ENCODE measurements at places on chromosomes 7 and 10.

DNA sequence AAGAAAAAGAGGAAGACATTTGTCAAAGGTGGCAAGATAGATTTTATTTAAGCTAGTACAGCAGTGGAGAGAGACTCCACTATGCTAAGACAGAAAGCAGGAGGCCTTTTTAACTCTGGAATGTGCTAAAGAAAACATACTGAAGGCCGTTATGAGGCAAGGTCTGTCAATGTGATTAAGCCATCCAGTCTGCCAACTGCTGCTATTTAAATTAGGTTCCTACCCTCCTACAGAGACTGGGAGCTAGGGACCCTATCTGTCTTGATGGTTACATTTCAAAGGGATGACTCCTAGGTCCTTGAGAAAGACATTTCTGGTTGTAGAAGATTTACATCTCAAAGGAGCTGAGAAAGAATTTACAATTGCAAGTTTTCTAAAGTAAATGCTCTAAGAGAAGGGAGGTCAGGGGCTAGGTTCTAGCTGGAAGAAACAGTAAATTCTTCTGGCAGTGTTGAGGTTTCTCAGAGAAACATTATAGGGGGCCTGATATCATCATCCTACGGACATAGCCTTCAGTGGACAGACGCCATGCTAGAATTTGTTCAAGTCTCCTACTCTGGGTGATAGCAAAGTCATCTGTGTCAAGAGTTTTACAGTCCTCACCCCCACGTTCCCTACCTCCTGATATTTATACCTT is 211.6 kb downstream of the PHF14 start:
- no peak for DNase-seq

GRCh38 chr10:85612378-85612775 is 754.2 kb downstream of the GRID1 start:
- DNase-seq = no peak

DNA sequence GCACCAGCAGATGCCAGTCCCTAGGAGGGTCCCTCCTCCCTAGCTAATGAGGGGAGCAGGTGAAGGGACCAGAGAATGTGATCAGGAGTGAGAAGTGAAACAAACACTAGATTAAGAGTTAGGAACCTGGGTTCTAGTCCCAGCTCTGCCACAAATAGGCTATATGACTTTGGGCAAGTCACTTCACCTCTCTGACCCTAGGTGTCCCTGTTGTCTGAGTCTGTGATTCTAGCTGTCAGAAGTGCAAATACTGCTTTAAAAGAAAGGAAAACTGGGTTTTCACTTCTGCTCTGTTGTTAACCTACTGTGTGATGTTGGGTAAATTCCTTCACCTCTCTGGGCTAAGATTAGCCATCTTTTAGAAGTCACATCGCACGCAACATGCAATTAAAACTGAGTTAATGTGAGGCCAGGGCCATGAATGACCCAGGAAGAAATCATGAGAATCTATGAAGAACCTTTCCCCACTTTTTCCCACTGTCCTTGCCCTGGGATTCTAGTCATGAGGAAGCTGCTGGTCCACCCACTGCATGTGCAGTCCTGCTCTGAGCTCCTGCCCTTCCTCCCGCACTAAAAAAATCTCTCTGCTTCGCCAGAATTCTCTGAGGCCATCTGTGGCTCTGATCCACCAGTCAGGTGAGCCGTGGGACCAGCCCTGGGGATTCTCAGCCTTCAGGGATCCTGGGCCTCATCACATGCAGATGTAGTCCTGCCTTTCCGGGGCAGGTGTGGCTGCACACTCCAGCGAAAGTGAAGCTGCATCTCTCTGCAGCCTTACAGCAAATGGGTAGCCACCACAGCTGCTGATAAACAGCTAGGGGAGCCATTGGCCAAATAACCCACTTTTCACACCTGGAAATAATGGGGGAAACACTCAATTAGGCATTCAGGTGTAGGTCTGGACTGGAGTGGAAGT is 181.7 kb downstream of the PLXNA4 start:
- DNase-seq = no peak

- DNase-seq = peak; percentile 14
These were observed 96.3 kb downstream of the DNAJB6 start for GRCh38 chr7:157432957-157433576.

DNA sequence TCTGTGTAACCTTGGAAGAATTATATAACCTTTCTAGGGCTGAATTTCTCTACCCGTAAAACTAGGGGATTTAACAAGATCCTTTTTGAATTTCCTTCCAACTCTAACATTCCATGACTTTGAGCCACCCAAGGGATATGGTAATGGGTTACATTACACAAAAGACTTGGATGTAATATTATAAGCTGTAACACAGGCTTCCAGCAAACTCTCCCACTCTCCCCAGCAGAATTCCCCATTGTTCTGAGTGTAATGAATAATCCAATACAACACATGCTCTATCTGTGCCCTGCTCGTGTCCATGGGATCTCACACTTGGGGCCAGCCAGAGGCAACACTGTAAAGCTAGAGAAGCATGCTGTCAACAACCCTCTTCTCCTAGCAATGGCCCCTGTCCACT is 790.6 kb upstream of the AUTS2 start:
- no peak for DNase-seq

DNA sequence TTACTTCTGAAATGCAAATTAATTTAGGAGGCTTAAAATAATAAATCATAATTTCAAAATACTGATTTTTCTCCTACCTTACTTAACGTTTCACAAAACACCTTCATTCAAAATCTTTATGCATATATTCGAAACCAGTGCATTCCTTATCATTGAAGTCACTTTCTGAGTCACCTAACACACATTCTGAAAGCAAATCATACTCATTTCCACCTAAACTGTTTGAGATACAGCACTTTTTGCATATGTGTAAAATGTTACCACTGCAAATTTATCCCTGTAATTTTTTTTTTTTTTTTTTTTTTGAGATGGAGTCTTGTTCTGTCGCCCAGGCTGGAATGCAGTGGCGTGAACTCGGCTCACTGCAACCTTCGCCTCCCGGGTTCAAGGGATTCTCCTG is 15.7 kb downstream of the PPP3CB start:
- peak; percentile 23 for DNase-seq

- no peak for DNase-seq
These were observed 106.5 kb downstream of the MAPK8 start for GRCh38 chr10:48412933-48413332.

DNA sequence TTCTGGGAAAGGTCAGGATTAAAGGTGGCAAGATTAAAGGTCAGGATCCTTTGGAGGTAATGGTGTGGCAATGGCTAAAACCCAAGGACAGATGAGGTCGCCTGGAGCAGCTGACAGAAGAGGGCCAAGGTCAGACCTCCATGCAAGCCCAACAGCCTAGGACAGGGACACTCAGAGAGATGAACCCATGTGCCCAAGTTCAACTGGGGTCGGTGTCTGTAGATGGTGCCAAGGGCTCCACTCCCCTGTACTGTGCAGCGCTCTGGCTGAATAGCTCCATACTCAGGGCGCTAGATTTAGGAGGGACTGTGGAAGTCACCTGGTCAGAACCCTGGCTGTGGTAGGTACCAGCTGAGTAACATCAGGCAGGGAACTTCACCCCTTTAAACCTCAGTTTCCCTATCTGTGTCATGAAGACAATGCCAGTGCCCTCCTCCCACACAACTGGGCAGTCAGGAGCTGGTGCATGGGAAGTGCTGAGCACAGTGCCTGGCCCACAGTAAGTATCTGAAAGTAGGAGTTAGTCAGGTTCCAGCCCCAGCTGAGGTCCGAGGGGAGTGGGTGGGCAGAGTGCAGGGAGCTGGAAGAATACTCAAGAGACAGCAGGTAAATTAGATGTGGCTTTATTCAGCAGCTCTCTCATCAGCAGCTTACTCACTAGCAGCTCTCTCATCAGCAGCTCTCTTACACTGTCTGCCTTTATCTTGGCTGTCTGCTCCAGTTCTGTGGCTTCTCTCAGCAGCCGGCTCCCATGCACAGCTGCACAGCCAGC is 327.1 kb downstream of the GLRX3 start:
- DNase-seq = no peak

DNA sequence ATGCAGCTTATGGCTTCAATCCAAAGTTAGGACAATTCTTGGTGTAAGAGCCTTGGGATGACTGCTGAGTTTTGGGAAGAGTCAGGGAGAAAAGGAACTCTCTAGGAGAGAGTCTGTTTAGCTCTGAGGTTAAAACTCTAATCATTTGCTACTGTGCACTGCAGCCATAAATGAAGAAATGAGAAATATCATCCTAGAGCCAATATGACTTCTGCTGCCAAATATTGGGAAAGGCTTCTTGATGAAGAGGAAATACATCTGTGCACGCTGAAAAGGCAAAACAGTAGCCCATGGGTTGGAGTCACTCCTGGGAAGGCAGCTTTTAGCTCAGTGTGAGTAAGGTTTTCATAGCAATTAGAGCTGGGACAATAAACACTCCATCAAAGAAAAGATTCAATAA is 308.8 kb downstream of the SFMBT2 start:
- no peak for DNase-seq

DNA sequence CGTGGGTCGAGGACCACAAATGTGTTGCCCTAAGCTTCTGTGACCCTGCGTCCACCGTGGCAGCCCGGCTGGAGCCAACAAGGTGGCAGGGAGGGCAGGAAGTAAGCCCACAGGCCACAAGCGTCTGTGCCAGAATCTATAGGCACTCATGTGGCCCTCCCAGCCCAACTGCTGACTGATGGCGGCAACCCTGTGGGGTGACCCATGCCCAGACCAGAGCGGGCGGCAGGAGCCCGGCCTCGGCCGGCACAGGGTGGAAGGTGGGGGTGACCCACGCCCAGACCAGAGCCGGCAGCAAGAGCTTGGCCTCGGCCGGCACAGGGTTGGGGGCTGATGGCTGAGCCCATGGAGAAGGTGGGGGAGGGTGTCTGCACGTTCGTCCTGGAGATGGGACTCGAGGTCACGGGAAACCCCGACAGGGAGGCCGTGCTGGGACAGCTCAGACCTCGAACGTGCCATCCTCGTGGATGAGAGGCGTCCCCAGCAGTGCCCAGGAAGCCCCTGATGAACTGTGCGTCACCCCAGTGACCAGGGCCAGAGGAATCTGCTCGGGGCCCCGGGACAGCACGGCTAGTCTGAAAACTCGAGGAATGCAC is 181.0 kb downstream of the ELFN1 start:
- no peak for DNase-seq

DNA sequence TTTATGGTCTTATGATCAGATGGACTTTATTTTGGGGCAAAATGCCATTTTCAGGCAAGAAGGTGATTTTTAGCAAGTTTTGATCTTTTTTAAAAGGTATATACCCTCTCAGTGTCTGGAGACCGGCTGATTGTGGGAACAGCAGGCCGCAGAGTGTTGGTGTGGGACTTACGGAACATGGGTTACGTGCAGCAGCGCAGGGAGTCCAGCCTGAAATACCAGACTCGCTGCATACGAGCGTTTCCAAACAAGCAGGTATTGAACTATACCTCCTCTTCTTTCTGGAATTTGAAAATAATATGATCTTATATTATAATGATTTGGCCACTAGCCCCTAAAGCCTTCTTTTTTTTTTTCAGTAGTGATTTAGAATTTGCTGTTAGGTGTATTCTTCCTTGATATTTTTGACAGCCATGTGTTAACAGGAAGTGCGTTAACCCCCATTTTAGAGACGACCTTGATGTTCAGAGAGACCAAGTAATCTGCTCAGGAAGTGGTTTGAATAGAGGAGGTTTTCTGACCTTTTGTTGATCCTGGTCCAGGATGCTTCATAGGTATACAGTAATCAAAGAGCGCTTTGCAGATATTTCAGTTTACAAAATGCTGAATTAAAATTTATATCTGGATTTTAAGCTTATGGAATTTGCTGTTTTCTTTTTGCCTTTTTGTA is 6.2 kb downstream of the BUB3 start:
- DNase-seq = no peak

DNA sequence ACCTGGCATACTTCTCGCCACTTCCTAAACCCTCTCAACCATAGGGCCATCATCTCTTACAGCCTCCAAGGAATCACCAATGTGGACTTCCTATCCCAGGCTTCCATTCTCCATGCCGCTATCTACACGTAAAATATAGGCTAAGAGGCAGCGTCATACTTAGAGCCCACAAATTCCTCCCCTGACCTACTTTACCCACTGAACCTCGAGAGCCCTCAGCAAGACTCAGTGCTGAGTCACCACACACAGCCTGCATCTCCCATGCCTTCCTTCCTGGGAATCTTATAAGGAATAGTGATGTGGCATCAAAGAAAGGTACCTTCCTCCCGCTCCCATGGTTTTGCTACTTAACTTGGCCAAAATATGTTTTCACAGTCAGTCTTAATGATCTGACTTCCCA is 435.6 kb upstream of the NFE2L3 start:
- DNase-seq = no peak

DNA sequence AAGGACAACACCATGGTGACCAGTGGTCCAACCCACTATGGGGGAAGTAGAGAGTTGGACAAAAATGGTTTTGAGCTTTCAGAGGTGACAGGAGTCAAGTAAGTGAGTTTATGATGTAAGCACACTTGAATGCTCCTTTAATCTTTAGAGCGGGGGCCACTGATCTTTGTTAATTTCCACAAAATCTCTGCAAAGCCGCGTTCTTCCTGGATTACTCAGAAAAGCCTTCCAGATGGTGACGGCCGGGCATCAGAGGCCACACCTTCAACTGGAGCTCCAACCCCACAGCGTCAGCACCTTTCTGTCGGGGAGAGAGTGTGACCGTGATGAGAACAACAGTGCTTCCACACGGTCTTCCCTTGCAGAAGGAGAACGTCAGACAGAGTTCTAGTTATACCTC is 35.2 kb upstream of the KLF6 start:
- DNase-seq = no peak

- no peak for DNase-seq
These were observed at the start of gene SGCE for GRCh38 chr7:94655848-94656657. Gene SGCE (minus strand): TSS chr7:94656133. CDS start chr7:94656098, 35 bp downstream.

GRCh38 chr7:125547505-125547904 is 617.9 kb upstream of the POT1 start:
- no peak for DNase-seq

- no peak for DNase-seq
These were observed 29.5 kb upstream of the CCNY start for GRCh38 chr10:35306852-35307251.

DNA sequence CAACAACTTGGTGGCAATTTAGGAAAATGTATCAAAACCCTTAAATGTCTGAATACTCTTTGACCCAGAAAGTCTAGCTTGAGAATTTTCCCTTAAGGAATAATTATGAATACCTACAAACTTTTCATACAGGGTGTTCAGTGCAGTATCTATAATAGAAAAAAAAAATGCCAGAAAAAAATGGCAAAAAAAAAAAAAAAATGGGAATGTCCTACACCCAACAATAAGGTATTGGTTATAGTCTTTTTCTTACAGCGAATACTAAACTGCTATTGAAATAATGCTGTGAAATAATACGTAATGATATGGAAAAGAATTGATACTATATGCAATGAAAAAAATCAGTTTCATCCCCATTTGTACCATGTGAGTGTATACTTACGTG is 44.3 kb downstream of the ZNF800 start:
- DNase-seq = no peak

GRCh38 chr10:3255075-3255474 is 82.5 kb upstream of the PITRM1 start:
- no peak for DNase-seq

GRCh38 chr7:131882321-131882720 is 325.9 kb upstream of the PODXL start:
- no peak for DNase-seq

All from GM18507 (cell line).